GM12878 (cell line): ENCODE measurements at places on chromosomes 6 and 20. TPM values are rescaled to one million over a fixed set of nuclear protein-coding genes. Genes with fewer than 3 reads are reported as not detected.

GRCh38 chr6:136173519-136174507, 76.3 kb downstream of the MTFR2 start:
- H3K4me3 ChIP-seq, result no peak overlapping the region
- no peaks in the 10 kb centered on the region for H3K4me1 ChIP-seq

The ZNF292 gene
- 31.1 and 33.9 TPM in 2 replicates for total RNA-seq

DNA sequence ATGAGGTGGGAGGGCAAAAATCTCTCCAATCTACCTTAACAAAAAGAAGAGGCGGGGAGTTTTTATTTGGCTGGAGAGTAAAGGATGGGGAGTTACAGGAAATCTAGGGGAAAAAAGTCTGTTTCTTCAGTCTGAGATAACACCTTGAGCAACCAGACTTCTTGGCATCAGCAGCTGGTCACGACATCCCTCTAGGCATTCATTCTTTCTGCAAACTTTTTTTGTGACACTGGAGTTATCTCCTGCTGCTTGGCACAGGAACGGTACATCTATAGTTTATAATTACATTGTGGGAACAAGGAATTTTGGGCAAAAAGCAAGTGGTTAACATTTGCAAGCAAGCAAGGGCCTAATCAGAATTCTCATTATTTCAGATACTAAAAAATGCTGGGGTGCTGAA, 50.6 kb upstream of the IFNGR1 start:
- no peak overlapping the region for H3K4me3 ChIP-seq
- no peaks in the 10 kb centered on the region for H3K36me3 ChIP-seq
- H3K27me3 ChIP-seq, result no peaks in the 10 kb centered on the region
- no peak overlapping the region for H3K27ac ChIP-seq
- DNase-seq, result no peak

The HLA-DPB1 gene
- 481 and 486 TPM in 2 replicates for total RNA-seq

The DLK2 gene
- total RNA-seq, result 0.38 and 0.40 TPM in 2 replicates

GRCh38 chr20:58171796-58172425, 56.5 kb downstream of the ANKRD60 start:
- DNase-seq, result no peak
- H3K36me3 ChIP-seq, result no peaks in the 10 kb centered on the region
- no peak overlapping the region for H3K27ac ChIP-seq
- H3K4me3 ChIP-seq, result no peak overlapping the region
- H3K4me1 ChIP-seq, result no peaks in the 10 kb centered on the region
- peaks cover 2% of the 10 kb centered on the region for H3K27me3 ChIP-seq

The SOBP gene
- 0.56 and 0.96 TPM in 2 replicates for total RNA-seq

DNA sequence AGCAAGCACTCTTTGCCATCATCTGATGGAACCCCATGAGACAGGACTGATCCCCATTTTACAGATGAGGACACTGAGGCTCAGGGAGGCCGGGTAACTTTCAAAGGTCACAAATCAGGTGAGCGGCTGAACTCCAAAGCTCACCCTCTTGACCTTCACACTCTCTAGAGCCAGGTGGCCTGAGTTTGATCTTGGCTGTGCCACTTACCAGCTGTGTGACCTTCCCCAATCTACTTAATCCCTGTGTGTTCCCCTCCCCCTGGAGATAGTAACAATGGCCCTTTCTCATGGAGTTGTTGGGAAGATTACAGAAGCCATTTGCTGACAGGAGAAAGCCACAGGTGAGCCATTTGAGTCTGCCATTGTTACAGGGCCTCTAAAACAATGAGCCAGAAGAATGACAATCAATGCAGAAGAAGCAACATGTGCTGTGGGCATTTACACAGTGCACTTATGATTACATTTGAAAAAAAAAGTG, 34.5 kb downstream of the BMP7 start:
- no peak overlapping the region for H3K4me3 ChIP-seq
- DNase-seq, result no peak
- H3K27ac ChIP-seq, result no peak overlapping the region

The TFAP2D gene
- not detected in 2 replicates for total RNA-seq

DNA sequence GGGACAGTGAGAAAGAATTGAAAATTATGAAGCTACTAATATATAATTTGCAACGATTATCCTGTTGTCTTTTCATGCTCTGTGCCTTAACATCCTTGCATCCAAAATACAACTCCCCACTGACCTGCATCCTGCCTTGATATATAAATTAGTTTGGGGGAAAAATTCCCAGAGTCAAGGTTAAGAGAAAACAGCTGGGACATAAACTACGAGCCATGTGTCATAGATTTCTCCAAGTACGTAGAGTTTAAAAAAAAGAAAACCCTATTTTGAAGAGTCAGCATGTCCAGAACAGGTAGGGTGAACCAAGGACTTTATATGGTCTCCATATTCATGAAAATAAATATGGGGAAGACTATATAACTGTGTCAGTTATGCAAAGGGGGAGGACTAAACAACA, 123.8 kb upstream of the MARCKS start:
- H3K27me3 ChIP-seq, result no peaks in the 10 kb centered on the region
- no peak for DNase-seq
- no peak overlapping the region for H3K4me3 ChIP-seq
- H3K27ac ChIP-seq, result no peak overlapping the region
- H3K36me3 ChIP-seq, result no peaks in the 10 kb centered on the region
- H3K4me1 ChIP-seq, result no peaks in the 10 kb centered on the region

DNA sequence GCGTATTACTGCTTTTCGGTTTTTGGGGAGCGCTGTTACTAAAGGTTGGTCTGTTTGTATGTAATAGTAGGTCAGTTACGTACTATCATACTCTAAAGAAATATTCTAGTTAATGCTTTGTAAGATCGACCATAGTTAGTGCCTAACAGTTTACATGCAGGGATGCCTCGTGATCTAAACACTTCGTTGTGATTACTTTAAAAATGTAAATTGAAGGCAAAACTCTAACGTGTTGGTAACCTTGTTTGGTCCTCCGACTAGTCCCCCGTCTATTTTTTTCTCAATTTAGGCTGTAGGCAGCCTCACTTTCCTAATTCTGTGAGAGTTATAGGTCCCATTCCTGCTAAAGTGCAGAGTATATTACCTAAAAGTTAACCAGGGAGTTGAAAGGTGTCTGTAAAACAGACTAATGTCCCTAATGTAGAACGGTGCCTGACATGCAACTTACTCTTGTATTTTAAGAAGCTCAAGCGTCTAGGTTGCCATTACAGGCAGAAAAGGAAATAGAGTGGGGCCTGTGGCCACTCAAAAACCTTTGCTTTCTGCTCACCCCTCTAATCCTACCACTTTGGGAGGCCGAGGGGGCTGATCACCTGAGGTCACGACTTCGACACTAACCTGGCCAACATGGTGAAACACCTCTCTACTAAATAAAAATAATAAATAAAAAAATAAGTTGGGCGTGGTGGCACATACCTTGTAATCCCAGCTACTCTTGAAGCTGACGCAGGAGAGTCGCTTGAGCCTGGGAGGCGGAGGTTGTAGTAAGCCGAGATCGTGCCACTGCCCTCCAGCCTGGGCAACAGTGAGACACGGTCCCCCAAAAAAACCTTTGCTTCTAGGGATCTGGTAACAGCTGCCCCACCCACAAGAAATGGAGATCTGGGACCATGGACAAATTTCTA, 37.8 kb downstream of the HFE start:
- H3K27ac ChIP-seq, result peak overlapping the region; percentile 89
- DNase-seq, result no peak
- H3K27me3 ChIP-seq, result no peaks in the 10 kb centered on the region
- H3K4me1 ChIP-seq, result peaks cover 3% of the 10 kb centered on the region; the same call in 1 of the 2 replicates

GRCh38 chr20:62030834-62031434, 34.7 kb downstream of the TAF4 start:
- peak; percentile 59 for DNase-seq
- H3K4me1 ChIP-seq, result peaks cover 22% of the 10 kb centered on the region
- H3K27ac ChIP-seq, result peak overlapping the region; percentile 57
- H3K36me3 ChIP-seq, result peaks cover 2% of the 10 kb centered on the region
- no peak overlapping the region for H3K4me3 ChIP-seq

DNA sequence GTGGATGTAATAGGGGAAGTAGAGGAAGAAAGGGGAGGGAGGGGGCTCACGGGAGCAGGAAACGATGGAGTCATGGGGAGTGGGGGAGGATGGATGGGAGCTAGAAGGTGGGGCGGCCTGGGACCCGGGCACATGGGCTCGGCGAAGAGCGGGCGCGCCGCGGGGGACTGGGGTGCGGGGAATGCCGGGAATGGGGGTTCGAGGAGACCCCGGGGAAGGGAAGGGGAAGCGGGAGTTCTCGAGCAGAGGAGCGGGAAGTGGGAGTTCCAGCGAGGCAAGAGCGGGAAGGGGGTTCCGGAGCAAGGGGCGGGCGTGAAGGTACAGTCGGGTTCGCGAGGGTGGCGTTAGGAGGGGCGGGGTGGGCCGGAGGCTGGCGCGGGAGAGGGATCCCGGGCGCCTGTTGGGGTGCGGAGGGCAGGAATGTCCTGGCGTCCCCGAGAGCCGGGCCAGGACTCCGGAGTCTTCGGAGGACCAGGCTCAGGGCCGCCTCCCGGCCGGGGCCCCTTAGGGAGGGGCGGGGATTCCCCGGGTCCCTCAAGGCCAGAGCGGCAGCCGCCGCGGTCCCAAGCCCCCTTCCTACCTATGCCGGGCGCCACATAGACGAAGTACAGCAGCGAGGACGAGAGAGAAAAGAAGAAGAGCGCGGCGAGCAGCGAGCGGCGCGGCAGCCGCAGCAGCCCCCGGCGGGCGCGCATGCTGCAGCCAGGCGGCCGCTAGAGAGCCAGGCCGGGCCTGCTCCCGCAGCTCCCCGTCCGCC, 504 bp downstream of the B4GALT5 start:
- H3K27me3 ChIP-seq, result no peaks in the 10 kb centered on the region
- peak overlapping the region; percentile 97 for H3K4me3 ChIP-seq
- H3K4me1 ChIP-seq, result peaks cover 5% of the 10 kb centered on the region; the same call in 1 of the 2 replicates
- H3K27ac ChIP-seq, result peak overlapping the region; percentile 80
- DNase-seq, result no peak

The VSX1 gene
- total RNA-seq, result not detected in 2 replicates

The WFDC12 gene
- not detected in 2 replicates for total RNA-seq

DNA sequence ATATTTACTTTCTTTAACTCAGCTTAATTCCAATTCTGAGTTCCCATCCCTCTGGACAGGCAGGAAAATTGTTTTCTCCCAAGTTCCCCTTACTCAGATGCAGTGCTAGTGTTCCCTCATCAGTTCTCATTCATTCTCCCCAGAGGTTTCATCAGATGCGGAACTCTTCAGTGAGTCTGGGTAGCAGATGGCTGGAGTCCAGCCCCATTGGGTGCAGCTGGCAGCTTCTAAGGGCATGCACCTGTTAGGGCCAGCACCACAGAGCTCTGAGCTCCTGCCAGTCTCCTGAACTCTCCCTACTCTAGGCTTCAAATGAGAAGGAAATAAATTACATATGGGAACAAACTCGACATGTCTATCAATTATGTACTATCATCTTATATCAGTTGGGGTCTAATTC, 76.6 kb downstream of the SOD2 start:
- no peak overlapping the region for H3K4me3 ChIP-seq
- H3K27me3 ChIP-seq, result no peaks in the 10 kb centered on the region
- H3K36me3 ChIP-seq, result no peaks in the 10 kb centered on the region
- no peak for DNase-seq

- H3K4me1 ChIP-seq, result no peaks in the 10 kb centered on the region
- DNase-seq, result peak; percentile 27
- H3K27ac ChIP-seq, result peak overlapping the region; percentile 89
- H3K36me3 ChIP-seq, result no peaks in the 10 kb centered on the region
- no peaks in the 10 kb centered on the region for H3K27me3 ChIP-seq
These were observed 1.3 kb downstream of the KPNA5 start for GRCh38 chr6:116682334-116682712.

GRCh38 chr6:163323705-163324104, 90.8 kb upstream of the QKI start:
- no peak overlapping the region for H3K4me3 ChIP-seq
- no peak overlapping the region for H3K27ac ChIP-seq

DNA sequence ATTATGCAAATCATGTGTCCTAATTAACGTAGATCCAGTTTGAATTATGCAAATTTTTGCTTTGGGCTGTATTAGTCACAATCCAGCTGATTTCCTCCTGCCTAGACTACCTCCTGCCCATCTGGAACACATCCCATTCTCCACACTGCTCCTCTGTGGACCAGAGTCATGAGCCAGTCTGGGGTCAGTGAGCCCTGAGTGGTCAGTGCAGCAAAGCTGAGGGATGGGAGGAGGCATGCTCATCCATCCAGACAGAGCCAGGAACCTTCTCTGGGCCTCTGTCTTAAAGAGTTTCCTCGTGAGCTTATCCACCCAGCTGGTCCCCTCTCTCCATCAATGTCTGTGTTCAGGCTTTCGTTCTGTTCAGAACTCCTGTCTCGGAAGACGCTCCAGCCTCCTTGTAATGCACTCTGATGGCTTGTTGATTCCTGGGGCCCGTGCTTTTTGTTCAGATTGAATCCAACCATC, 747.8 kb downstream of the PTPRT start:
- no peaks in the 10 kb centered on the region for H3K4me1 ChIP-seq
- DNase-seq, result no peak
- no peak overlapping the region for H3K27ac ChIP-seq
- H3K36me3 ChIP-seq, result no peaks in the 10 kb centered on the region
- H3K4me3 ChIP-seq, result no peak overlapping the region

The SS18L1 gene
- total RNA-seq, result 10.4 and 11.1 TPM in 2 replicates

GRCh38 chr20:47705497-47705856, 79.8 kb downstream of the SULF2 start:
- DNase-seq, result no peak
- no peak overlapping the region for H3K4me3 ChIP-seq
- H3K27ac ChIP-seq, result no peak overlapping the region
- H3K27me3 ChIP-seq, result no peaks in the 10 kb centered on the region
- no peaks in the 10 kb centered on the region for H3K36me3 ChIP-seq

DNA sequence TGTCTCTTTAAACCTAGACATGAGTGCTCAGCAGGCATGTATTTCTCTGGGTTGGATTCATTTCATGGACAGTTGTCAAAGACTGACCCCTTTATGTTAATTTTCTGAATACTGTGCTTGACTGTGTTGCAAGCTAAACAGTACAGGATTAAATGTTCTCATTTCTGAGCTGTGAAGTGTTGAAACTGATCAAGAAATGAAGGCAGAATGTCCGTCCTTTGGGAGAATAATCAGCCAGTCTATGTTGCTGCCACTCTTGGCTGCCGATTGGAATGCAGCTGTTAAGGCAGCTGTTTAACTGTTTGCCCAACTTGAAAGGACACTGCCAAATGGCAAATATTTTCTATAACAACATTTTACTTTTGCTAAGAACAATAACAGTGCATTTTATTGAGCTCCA, 87.3 kb downstream of the CEP57L1 start:
- H3K4me1 ChIP-seq, result no peaks in the 10 kb centered on the region
- H3K36me3 ChIP-seq, result no peaks in the 10 kb centered on the region
- no peaks in the 10 kb centered on the region for H3K27me3 ChIP-seq
- H3K27ac ChIP-seq, result no peak overlapping the region

The IL17F gene
- total RNA-seq, result not detected in 2 replicates
